ENCODE measurements at places on chromosomes 16 and 17. TPM values are rescaled to one million over a fixed set of nuclear protein-coding genes. Genes with fewer than 3 reads are reported as not detected.

DNA sequence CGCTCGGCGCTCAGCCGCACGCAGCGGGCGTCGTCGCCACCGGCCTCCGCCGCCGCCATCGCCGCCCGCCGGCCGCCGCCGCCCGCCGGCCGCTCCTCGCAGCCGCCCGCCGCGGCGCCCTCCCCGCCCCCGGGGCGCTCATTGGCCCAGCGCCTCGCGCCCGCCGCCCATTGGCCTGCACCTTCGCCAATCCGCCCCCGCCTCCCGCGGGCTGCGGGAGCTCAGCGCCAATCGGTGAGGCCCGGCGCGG is at the start of gene PGP:
Gene PGP (minus strand): TSS at position 122 of the 250 bp plus-strand sequence. CDS start 63 bp downstream, at position 59.
- DNase-seq: no peak

- DNase-seq: peak; percentile 83
Observed at GRCh38 chr17:4735876-4736651, 3.6 kb upstream of the ZMYND15 start.

- no peak for DNase-seq
Observed at GRCh38 chr17:31529841-31530251, 138.4 kb downstream of the RAB11FIP4 start.

GRCh38 chr17:61279476-61280145 is 120.0 kb upstream of the TBX2 start:
- DNase-seq: no peak

- DNase-seq: peak; percentile 67
Observed at GRCh38 chr17:57955183-57955931, at the start of gene CUEDC1. TSS of gene CUEDC1 (minus strand) at chr17:57955412. CDS start at chr17:57885564, 69,848 bp downstream.

GRCh38 chr17:76331083-76331482 is 22.6 kb downstream of the PRPSAP1 start:
- DNase-seq: no peak

DNA sequence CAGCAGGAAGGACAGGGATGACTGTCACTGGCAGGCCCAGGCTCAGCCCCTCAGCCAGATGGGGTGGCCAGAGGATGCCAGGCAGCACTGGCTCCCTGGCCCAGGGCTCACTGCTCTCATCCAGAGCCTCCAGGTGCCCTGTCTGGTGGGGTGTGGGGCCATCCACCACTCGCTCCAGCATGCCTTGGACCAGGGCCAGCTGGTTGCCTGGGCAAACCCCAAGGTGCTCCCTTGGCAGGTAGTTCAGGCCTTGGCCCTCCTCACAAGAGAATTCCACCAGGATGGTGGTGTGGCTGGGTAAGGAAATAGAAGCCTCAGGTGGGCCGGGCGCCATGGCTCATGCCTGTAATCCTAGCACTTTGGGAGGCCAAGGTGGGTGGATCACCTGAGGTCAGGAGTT is 29.4 kb downstream of the LGALS9 start:
- no peak for DNase-seq

Gene KIF19
- polyA plus RNA-seq: 5.7 TPM

All from large intestine (tissue), 12 donors.